ENCODE measurements at places on chromosomes 1 and 21. TPM values are rescaled to one million over a fixed set of nuclear protein-coding genes. Genes with fewer than 3 reads are reported as not detected.

DNA sequence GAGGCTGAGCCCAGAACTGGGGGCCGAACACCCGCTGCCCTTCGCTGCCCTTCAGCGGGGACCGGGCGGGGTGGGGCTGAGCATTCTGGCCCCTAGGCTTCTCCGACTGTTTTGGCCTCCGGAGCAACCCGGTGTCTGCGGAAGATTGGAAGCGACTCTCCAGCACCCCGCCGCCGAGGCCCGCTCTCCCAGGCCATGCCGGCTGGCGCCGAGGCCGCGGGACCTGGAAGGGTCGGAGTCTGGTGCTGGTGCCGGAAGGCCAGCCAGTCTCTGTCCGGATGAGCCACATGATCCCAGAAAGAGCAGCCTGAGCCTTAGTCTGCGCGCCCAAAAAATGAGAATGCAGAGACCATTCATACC, 272.0 kb downstream of the FOXD2 start:
- H3K4me3 ChIP-seq: no peak overlapping the region
- H3K4me1 ChIP-seq: peaks cover 5% of the 10 kb centered on the region
- H3K27me3 ChIP-seq: peaks cover 64% of the 10 kb centered on the region
- no peak overlapping the region for H3K27ac ChIP-seq
- DNase-seq: peak; percentile 10

CLCA1 gene
- not detected for total RNA-seq

ATP1A4 gene
- total RNA-seq: not detected

- H3K4me1 ChIP-seq: peaks cover 5% of the 10 kb centered on the region
- peaks cover 6% of the 10 kb centered on the region for H3K27me3 ChIP-seq
- no peak overlapping the region for H3K27ac ChIP-seq
- DNase-seq: no peak
Observed at GRCh38 chr1:20105856-20106255, 13.5 kb downstream of the PLA2G2D start.

DISC1 gene
- 1.9 TPM for total RNA-seq

DNA sequence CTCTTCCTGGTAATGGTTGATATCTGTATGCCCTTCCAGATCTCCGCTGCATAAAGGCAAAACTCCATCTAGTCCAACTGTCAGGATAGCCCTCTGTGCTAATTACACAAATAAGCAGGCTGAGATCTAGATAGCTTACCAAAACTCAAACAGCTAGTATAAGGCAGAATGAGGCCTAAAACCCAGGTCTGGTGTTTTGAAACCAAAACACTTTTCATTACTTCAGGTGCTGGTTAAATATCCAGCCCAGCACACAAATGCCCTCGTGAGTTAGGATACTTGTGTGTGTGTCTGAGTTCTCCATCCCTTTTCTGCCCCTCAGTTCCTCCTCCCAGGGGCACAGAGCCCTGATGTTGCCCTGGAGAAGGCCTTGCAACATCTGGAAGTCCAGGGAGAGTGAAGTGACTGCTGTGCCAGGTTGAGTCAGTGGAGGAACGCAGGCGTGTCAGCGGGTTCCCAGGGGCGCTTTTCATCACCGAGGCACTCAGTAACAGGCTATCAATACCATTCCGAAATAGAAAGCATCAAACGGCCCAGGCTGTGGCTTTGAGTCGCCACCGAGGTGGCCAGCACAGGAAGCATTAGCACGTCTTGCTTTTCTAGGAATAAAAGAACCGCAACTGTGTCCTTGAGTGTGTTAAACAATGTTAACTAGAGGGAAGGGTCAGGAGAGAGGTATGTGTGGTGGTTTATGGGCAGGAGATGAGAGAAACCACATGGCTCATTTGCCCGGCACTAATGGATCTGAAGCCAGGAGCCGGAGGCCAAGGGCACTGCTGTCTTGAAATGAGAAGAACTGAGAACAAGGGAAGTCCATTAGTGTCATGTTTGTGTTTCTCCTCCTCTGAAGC, 90.7 kb upstream of the WLS start:
- H3K4me1 ChIP-seq: no peaks in the 10 kb centered on the region
- no peaks in the 10 kb centered on the region for H3K27me3 ChIP-seq
- H3K36me3 ChIP-seq: no peaks in the 10 kb centered on the region
- DNase-seq: no peak
- H3K27ac ChIP-seq: no peak overlapping the region

GRCh38 chr1:148315071-148315811, 163.2 kb upstream of the NBPF11 start:
- DNase-seq: no peak
- H3K4me3 ChIP-seq: no peak overlapping the region
- peaks cover 41% of the 10 kb centered on the region for H3K27me3 ChIP-seq
- no peak overlapping the region for H3K27ac ChIP-seq
- H3K36me3 ChIP-seq: peaks cover 6% of the 10 kb centered on the region

SEMA6C gene
- 3.5 TPM for total RNA-seq

DNA sequence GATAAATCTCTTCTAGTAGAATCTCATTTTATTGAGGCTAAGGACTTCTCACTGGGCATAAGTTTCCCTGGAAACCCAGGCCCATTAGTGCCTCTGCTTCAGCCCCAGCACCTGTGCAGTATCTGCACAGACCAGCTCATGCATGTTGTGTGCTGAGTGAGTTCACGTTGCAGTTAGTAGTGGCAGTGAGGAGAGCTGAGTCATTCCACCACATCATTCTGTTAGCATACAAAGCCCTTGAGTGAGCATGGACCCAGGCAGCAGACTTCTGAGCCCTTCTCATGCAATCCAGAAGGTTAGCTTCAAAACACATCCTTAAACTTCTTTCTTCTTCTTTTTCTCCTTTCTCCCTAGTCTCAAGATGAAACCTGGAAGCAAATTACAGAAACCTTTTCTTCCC, 45.8 kb upstream of the NTPCR start:
- H3K27me3 ChIP-seq: no peaks in the 10 kb centered on the region
- DNase-seq: peak; percentile 33
- H3K27ac ChIP-seq: no peak overlapping the region

DNA sequence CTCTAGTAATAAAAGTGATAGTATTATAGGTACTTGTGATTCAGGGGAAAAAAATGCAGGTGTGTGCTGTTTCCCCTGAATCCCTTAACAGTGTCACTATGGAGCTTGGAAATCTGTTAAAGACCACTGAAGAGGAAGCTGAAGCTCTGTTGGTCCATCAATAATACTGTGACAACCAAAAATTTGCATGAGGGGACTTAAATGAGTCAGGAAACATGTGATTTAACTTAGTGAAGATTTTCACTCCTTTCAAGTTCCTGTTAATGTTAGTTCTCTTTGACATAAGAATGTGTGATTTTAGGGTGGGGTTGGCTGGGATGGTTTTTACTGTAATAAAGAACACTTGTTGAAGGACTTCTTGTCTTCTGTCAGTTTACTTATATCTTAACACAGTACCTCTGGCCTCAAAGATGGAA, 32.0 kb downstream of the VANGL2 start:
- no peak for DNase-seq
- peaks cover 22% of the 10 kb centered on the region for H3K36me3 ChIP-seq
- no peaks in the 10 kb centered on the region for H3K27me3 ChIP-seq
- peak overlapping the region; percentile 94 for H3K27ac ChIP-seq
- H3K4me1 ChIP-seq: peaks cover 73% of the 10 kb centered on the region

DNA sequence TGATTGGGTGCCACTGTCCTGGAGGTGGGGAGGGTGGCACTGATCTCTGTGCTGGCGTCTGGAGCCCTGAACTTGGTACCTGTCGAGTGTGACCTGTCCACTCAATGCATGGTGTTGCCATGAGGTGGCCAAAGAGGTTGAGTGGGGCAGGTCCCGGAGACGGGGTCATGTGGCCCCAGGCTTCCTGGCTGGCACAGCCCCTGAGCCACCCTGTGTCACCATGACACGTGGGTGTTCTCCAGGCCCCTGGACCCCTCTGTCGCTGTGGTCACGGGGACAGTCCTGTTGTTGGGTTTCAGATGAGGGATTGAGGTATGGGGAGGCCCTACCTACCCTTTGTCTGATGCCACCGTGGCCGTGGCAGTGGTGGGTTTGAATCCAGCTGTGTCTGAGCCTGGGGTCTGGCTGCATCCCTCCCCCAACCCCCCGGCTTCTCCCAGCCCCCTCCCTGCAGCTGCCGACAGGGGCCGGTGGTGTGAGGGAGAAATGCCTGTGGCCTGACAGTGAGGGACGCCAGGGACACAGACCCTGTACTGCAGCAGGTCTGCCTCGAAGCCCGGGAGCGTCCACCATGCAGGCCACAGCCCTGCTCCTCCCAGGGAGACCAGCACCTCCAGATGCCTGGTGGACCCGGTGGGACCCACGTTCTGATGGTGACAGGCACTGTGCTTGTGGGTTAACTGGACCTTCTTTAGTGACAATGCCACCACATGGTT, 12.0 kb downstream of the TRPM2 start:
- H3K4me1 ChIP-seq: no peaks in the 10 kb centered on the region
- H3K27me3 ChIP-seq: peaks cover 3% of the 10 kb centered on the region
- H3K27ac ChIP-seq: no peak overlapping the region
- H3K36me3 ChIP-seq: peaks cover 4% of the 10 kb centered on the region

- peak overlapping the region; percentile 9 for H3K27ac ChIP-seq
- H3K36me3 ChIP-seq: peaks cover 1% of the 10 kb centered on the region
- no peak overlapping the region for H3K4me3 ChIP-seq
- DNase-seq: no peak
- H3K27me3 ChIP-seq: no peaks in the 10 kb centered on the region
Observed at GRCh38 chr1:64891448-64891825, 74.9 kb downstream of the JAK1 start.

ARMH1 gene
- total RNA-seq: 67.3 TPM

GRCh38 chr21:42336054-42336453, 14.7 kb downstream of the TFF2 start:
- H3K4me3 ChIP-seq: no peak overlapping the region
- DNase-seq: no peak
- peaks cover 21% of the 10 kb centered on the region for H3K4me1 ChIP-seq
- peaks cover 2% of the 10 kb centered on the region for H3K27me3 ChIP-seq

DNA sequence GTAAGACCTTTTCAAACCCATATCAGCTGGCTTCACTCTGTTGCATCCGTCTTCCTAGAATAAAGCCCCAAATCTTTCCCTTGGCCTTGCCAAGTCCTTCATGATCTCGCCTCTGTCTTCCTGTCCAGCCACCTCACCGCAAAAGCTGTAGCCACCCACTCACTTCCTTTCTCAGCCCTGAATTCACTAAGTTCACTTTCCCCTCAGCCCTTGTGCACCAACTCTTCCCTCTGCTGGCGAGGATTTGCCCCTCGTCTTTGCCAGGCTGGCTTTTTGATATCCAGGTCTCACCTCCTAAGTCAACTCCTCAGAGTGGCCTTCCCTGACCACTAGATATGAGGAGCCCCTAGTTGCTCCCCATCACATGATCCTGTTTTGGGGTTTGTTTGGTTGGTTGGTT, 3.9 kb upstream of the COL16A1 start:
- H3K4me1 ChIP-seq: peaks cover 29% of the 10 kb centered on the region
- no peaks in the 10 kb centered on the region for H3K36me3 ChIP-seq
- peak; percentile 40 for DNase-seq
- H3K4me3 ChIP-seq: no peak overlapping the region
- peaks cover 40% of the 10 kb centered on the region for H3K27me3 ChIP-seq

GRCh38 chr1:197277166-197277565, 9.1 kb downstream of the CRB1 start:
- no peak for DNase-seq
- H3K4me3 ChIP-seq: no peak overlapping the region
- H3K27ac ChIP-seq: no peak overlapping the region
- no peaks in the 10 kb centered on the region for H3K4me1 ChIP-seq
- H3K36me3 ChIP-seq: no peaks in the 10 kb centered on the region
- H3K27me3 ChIP-seq: no peaks in the 10 kb centered on the region

ZBTB37 gene
- total RNA-seq: 7.7 TPM

KLF17 gene
- total RNA-seq: not detected

DNA sequence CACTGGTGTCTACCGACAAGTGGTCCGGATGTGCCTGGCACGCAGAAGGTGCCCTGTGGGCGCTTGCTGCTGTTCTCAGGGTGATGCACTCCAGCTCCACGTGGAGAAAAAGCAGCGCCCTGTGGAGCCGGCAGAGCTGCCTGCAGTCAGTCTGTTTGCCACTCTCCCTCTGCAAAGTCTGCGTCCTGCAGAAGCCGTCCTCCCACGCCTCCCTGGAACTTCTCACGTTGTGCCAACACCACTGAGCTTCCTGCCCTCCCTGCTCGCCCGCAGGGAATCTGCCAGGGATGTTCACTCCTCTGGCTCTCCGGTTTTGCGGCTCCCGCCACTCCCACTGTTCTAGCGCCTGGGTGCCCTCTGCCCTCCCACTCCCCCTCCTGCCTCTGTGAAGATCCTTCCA, 19.8 kb upstream of the UBXN10 start:
- H3K27ac ChIP-seq: no peak overlapping the region
- H3K4me3 ChIP-seq: no peak overlapping the region
- DNase-seq: no peak

DNA sequence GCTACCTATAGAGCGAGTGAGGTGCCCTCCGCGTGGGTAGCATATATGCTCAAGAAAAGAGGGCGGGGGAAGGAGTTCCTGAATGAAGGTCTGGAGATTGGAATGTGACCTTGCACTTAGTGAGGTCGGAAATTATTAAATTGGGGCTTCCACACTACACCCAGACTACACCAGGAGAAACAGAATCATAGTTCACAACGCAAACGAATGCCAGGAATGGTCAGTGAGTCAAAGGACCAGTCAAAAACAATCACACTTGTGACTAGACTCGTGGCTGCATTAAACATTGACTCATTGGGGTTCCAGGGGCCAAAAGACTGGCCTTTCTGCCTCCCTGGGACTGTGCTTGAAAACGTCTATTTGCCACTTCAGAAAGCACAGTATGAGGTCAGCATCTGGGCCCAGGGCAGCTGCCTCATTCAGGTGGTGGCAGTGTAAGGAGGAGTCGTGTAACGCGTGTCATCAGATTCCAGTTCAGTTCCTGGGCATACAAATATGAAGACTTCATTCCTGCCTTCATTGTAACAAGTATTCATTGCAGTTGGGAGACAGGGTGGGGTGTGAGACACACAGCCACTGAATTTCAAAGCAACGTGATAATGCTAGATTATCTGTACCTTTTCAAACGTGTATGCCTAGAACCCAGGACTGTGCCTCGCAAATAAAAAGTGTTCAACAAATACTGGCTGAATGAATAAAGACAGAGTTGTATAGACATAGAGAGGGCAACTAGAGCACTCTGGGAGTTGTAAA, at the start of gene YOD1:
Gene YOD1 (minus strand): TSS at position 18 of the 753 bp plus-strand sequence. CDS start 178 bp downstream, outside the sequence.
- DNase-seq: peak; percentile 34
- H3K4me3 ChIP-seq: peak within 1 kb of the TSS; percentile 99
- peaks cover 20% of the 10 kb centered on the region for H3K36me3 ChIP-seq

DNA sequence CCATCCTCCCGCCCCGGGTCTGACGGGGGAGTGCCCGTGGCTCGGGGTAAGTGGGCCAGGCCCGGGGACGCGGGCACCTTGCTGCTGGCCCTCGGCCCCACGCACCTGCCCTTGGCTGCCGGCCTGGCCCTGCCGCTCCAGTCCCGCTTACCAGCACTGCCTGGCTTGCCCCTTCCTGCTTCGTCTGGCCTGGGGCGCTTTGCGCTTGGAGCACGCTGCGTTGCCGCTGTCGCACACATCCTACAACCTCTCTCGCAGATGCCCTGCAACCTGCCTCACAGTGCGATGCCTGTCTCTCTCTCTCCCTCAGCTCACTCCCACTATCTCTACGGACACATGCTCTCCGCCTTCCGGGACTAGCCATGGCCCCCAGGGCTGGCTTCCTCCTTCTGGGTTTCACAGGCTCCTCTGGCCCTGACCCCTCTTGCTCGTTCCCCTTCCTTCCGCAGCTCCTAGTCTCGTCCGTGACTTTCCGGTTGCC, 9.7 kb downstream of the MYOG start:
- DNase-seq: no peak
- peaks cover 9% of the 10 kb centered on the region for H3K36me3 ChIP-seq
- peaks cover 44% of the 10 kb centered on the region for H3K27me3 ChIP-seq
- H3K27ac ChIP-seq: no peak overlapping the region
- H3K4me1 ChIP-seq: peaks cover 5% of the 10 kb centered on the region

- peak overlapping the region; percentile 95 for H3K27ac ChIP-seq
- peak overlapping the region; percentile 82 for H3K4me3 ChIP-seq
- H3K4me1 ChIP-seq: peaks cover 46% of the 10 kb centered on the region
Observed at GRCh38 chr1:171486048-171486519, 754 bp downstream of the PRRC2C start.

NBPF6 gene
- total RNA-seq: not detected
